H1 (cell line): ENCODE measurements at places on chromosomes 7 and 10.

DNA sequence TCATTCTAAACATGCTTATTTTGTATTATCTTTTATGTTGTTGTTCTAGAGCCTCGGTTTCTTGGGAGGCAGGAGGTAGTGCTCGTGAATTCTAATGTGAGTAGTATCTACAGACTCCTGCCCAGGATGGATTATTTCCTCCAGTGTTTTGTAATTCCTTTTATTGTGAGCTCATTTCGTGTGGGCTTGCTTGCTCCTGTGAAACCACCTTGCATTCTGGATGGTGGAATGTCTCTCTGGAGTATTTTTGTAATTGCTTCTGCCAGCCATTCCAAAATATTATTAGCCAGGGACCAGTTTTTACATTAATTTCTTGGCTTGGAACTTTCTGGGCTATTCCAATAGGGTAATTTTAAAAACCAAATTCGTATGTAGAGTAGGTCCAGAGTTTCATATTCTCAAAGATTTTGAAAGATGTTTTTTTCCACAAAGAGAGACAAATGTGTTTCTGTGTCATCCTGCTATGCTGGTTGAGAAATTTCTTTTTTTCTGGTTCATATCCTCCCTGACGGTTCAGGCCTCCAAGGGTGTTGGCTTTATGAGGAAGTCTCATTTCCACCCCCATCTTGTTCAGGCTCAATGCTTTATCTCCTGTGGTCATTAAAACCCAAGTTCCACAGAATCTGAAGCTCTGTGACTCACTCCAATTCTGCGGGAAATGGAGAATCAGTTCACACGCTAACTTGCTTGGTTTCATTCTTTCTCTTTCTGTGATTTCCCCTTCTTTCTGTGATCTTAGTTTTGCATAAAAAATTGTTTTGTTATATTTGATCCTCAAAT is 41.7 kb upstream of the CALD1 start:
- DNase-seq = no peak

GRCh38 chr7:28276298-28276697 is 95.7 kb upstream of the JAZF1 start:
- no peak for DNase-seq

GRCh38 chr10:52213321-52213752 is 100.7 kb upstream of the DKK1 start:
- peak; percentile 23 for DNase-seq

GRCh38 chr7:33809228-33809627 is 96.1 kb upstream of the BMPER start:
- DNase-seq = no peak

DNA sequence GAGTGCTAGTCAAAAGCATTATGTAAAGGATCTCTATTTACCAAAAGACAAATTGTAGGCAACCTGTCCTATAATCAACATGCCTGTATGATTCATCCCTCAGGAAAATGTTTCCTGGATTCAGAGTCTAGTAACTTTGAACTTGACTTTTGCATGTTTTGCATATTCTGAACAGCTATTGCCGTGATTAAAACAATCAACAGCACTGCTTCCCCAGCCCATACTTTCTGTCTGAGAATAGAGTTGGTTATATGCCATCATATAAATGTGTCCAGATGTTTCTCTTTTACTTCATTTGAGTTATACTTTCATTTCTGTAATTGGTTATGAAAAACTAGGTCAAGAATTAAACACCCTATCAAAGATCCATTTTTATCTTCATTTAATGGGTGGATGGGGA is 83.5 kb downstream of the ZMYND11 start:
- DNase-seq = no peak

DNA sequence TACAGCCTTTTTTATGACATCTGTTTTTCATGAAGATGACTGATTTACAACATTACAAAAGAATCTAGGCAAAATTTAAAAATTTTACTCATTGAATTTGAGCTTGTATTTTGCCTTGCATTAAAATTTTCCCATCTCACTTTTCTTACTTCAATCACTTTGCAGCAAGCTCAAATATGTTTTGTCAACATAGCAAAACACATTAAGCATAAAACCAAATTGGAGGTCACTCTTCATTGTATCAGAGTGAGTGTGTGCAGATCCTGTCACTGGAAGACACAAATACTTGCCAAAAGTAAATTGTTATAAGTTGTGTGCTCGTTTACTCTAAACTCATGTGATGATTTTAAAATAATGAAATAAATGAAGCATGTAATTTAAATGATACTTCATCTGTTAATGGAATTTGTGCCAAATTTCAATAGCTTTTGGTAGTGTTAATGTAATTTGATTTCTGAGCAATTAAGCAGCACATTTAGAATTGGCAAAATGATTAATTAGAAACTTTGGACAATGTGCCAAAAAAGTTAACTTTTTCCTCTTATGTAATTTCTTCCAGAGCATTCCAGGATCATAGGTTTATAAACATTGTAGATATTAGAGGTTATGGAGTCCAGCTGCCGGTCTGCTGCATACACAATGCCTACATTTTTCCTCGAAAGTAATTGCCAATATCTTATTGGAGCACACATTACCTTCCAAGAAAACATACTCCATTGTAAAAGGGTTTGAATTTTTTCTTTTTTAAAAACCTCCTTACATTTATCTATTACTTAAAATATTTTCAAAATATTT is 1078.2 kb upstream of the LRRTM3 start:
- no peak for DNase-seq

GRCh38 chr10:131946321-131946751 is 35.4 kb downstream of the BNIP3 start:
- no peak for DNase-seq

DNA sequence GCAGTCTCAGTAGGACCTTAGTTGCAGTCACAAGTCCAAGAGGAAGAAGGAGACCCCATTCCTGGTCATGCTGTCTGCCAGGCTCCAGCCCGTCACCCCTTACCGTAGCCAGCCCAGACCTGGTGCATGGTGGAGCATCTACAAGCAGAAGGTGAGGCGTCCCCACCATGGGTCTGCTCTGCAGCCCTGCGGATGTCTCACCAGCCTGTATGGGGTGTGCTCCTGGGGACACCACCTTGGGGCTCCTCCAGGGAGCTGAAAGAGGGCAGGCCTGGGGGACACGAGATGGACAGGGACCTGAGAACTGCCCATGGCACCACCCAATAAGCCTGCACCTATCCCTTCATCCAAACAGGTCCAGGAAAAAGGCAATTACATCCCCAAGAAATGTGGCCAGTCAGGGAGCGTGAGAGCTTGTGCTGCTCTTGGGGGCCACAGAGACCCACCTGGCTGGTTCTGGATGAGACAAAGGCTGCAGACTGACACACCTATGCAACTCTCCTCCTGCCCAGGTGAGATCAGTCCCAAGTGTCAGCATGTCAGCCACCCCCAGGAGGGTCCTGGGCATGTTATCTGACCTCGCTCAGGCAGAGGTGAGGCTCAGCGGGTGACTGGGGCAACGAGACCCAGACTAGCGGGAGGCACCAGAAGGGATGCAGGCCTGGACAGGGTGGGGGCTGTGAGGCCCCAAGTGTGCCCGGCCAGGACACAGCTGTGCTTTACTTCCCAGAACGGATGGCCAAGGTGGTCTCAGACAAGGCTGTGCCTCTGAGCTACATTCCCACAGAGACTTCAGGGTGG is 84.5 kb upstream of the RET start:
- DNase-seq = no peak

- no peak for DNase-seq
Observed at GRCh38 chr7:71800321-71800720, 611.8 kb downstream of the CALN1 start.

DNA sequence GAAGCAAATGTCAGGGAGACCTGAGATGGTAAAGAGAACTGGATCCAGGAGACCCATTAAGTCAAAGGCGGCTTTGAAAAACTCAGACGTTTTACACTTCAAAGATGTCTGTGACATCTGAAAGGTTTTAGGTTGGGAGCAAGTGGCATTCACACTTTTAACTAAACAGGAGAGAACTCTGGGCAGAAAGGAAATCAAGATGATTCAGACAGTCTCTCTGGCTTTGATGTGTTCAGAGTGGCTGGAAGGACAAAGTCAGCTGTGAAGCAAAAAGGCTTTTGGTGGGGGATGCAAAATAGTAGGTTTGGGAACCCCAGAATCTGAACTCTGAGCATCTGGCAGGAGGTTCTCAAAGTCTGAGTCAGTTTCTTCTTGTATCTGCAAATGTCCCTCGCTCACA is 66.6 kb downstream of the PRKCQ start:
- no peak for DNase-seq

GRCh38 chr7:102284399-102284798 is 2.3 kb upstream of the SH2B2 start:
- DNase-seq = no peak

GRCh38 chr10:123136221-123136805 is 543 bp downstream of the HMX3 start:
- peak; percentile 79 for DNase-seq

- no peak for DNase-seq
Observed at GRCh38 chr10:19518632-19519031, 297.6 kb upstream of the PLXDC2 start.

- DNase-seq = no peak
Observed at GRCh38 chr10:34722404-34722803, 92.7 kb downstream of the PARD3 start.

DNA sequence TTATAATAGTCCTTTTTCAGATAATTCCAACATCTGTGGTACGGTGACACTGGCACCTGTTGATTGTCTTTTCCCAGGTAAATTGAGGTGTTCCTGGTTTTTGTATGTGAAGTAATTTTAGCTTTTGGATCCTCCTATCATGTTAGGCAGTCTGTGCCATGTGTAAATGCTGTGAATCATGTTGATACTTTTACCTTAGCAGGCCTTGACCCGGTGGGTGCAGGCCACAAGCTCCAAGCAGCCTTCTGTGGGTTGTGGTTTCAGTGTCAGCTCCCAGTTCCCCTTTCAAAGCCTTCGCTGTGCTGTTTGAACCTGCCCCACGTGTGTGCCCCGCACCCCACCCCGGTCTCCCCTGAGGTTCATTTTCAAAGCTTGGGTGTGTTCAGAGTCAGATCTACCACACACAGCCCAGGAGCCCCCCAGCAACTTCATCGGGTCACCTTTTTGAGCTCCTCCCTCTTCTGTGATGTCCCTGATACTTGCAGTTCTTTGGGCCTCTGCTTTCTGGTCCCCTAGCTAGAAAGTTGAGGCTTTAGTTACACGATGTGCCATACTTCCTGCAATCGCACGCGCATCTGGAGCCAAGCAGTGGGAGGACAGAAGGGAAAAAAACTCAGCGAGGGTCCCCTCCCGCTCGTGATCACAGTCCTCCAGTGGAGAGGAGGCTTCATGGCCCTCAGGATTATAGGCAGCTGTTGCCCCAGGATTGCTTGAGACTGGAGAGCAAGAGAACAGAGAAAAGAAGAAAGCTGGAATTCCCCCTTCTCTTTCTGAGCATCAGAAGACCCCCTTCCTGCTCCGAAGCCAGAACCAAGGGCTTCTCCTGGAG is 8.7 kb upstream of the BHLHA15 start:
- DNase-seq = no peak

GRCh38 chr7:157895520-157896375 is 558.9 kb downstream of the DNAJB6 start:
- DNase-seq = no peak

DNA sequence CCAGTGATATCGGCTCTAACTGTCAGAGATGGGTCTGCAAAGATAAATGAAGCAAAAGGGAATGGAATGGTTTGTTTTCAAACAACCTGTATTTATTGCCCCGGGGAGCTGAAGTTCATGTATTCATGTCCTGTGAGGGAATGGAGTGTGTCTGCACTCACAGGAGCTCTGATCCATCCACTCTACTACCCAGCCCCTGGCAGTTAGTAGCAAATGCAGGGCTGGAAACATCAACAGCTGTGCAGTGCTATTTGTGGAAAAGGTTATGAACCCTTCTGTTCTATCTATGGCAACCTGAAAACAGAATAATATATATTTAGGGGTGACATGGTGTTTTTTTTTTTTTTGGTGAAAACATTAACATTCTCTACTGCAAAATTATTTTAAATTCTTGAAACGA is 9.8 kb downstream of the AGR2 start:
- DNase-seq = no peak

GRCh38 chr10:111113238-111113960 is 36.6 kb downstream of the ADRA2A start:
- no peak for DNase-seq

GRCh38 chr7:141874787-141875186 is 33.5 kb upstream of the PRSS37 start:
- no peak for DNase-seq

DNA sequence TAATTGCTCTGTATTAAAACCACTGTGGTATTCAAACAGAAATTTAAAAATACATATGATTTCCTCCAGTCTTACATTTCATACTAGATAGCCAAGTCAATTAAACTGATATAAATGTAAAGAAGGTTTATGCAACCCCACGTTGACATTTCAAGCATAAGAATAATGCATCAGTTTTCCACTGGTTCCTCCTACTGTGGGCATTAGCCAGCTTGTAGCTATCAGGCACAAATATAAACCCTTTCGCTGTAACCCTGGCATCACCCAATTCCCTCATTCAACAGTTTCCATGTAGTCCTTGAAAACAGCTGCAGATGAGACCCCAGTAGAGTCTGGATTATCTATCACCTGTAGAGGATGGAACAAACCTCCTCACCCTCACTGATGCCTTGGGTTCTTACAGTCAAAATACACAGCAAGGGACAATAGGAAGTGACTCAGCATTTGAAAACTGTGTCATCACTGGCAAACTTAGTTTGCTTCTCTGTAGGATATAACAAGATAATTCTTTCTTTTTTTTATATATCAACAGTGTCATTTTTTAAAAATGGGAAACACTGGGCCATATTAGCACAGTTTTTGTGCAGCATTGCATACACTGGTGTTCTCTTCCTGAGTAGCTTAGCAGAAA is 113.0 kb downstream of the PDE1C start:
- DNase-seq = no peak

DNA sequence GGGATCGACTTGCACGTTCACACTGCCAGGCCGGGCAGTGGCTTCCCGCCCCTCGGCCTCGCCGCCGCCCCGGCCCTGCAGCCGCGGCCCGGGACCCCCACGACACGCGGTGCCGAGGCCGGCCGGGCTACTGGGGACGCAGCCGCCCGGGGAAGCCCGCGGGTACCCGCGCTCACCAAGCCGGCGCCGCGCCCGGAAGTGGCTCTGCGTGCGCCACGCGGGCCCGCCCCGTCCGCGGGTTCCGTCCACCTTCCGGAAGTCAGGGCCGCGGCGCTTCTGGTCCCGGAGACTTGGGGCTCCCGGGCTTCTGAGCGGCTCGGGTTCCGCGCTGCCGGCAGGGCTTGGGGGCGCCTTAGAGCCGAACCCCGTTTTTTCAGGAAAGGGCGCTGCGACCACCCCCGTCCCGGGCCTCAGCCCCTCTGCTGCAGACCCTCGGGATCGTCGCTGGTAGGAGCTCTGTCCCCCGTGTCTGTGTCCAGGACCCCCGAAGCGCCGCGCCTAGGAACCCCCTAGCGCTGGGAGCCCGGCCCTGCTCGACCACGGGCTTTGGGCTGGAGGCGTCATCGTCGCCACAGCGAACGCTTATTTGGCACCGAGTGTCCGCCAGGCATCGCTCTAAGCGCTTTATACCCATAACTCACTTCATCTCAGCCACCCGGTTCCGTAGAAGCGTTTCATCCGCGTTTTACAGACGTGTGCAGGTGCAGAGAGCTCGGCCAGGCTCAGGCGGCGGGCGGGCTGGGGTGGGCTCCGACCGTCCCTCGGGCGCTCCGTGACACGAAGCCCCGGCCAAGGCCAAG is at the start of gene PSMG3:
TSS of gene PSMG3 (minus strand) at position 200 of the 800 bp plus-strand sequence. CDS start 693 bp downstream, outside the sequence.
- DNase-seq = peak; percentile 75

GRCh38 chr10:36473122-36473521 is 652.3 kb upstream of the ANKRD30A start:
- DNase-seq = no peak
